ENCODE measurements at places on chromosomes 16 and 17. TPM values are rescaled to one million over a fixed set of nuclear protein-coding genes. Genes with fewer than 3 reads are reported as not detected.

Gene FOXJ1
- polyA plus RNA-seq: 15.5 TPM

DNA sequence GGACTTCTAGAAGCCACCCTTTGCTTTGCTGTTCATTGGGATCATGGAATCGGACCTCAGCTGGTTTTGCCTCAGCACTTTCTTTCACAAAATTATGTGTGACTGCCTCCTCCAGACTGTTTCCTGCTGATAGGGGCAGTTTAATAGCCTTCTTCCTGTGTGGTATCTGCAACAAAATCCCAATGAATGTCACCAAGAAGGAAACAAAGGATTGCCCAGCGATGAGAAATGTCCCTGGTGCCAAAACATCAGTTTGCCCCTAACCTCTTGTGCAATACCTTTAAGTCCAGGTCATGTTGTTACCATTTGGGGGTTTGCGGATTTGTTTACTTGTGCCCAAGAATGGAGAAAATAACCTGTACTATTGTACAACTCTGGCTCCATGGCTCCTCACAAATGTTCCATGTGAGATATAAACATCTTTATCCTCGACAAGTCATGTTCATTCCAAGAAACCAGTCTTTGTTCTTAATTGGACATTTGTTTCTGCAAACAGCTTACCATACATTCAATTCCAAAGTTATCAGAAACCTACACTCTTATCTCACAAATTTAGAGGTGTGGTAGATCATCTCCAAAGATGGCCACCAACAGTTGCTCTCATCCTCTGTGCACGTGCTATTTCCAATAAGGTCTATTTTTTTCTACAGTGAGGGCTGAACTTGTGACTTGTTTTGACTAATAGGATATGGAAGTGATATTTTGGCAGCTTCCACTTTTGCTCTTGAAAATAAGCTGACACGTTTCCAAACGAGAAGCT lies 14.8 kb downstream of the TAC4 start:
- no peak for DNase-seq

DNA sequence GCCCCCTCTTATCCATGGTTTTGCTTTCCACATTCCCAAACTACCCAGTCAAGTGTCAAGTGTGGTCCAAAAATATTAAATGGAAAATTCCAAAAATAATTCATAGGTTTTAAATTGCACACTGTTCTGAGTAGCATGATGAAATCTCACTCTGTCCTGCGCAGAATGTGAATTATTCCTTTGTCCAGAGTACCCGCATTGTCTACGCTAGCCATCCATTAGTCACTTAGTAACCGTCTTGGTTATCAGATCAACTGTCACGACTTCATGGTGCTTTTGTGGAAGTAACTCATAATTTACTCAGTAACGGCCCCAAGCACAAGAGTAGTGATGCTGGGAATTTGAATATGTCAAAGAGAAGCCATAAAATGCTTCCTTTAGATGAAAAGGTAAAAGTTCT lies 94.9 kb downstream of the SLC39A11 start:
- no peak for DNase-seq

- no peak for DNase-seq
Measured at GRCh38 chr16:48284772-48285409, 37.6 kb upstream of the ABCC11 start.

- DNase-seq: no peak
Measured at GRCh38 chr17:9258115-9259015, 237.1 kb downstream of the NTN1 start.

GRCh38 chr16:88341551-88342290 lies 41.0 kb upstream of the ZNF469 start:
- no peak for DNase-seq

GRCh38 chr16:1258906-1259759 lies 3.3 kb downstream of the TPSD1 start:
- DNase-seq: no peak

DNA sequence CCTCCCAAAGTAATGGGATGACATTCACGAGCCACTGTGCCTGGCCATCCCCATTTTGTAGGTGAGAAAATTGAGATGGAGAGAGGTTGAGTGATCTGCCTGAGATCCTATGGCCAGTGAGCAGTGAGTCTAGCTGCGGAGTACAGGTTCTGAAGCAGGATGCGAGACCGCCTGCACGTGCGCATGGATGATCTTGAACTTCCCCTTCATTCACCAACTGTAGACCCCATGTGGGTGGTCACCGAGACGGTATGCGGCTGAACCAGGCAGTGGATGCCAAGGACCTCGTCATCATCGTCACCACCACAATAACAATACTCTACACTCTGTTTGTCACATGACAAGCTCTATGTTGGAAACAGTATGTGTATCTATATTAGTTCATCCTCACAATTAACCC lies 6.2 kb upstream of the SPNS3 start:
- no peak for DNase-seq

- DNase-seq: no peak
Measured at GRCh38 chr17:44335564-44335963, 9.5 kb upstream of the GRN start.

DNA sequence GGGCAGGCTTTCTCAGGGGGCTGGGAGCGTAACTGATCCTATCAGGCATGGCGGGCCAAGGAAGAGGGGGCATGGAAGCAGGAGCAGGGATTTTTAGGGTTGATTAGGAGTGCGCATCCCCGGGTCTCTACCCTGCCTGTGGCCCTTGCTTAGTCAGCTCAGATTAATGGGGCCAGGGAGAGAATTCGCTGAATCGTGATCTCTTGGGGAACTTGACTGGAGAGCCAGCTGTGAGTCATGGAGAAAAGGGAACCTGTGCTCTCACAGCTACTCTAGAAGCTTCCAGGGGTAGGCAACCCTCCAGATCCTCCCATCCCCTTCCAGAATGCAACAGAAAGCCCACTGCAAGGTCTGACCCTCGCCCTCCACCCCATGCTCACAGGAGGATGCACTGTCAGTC lies 3.6 kb downstream of the FOXN1 start:
- no peak for DNase-seq

Gene FNDC8
- polyA plus RNA-seq: not detected

DNA sequence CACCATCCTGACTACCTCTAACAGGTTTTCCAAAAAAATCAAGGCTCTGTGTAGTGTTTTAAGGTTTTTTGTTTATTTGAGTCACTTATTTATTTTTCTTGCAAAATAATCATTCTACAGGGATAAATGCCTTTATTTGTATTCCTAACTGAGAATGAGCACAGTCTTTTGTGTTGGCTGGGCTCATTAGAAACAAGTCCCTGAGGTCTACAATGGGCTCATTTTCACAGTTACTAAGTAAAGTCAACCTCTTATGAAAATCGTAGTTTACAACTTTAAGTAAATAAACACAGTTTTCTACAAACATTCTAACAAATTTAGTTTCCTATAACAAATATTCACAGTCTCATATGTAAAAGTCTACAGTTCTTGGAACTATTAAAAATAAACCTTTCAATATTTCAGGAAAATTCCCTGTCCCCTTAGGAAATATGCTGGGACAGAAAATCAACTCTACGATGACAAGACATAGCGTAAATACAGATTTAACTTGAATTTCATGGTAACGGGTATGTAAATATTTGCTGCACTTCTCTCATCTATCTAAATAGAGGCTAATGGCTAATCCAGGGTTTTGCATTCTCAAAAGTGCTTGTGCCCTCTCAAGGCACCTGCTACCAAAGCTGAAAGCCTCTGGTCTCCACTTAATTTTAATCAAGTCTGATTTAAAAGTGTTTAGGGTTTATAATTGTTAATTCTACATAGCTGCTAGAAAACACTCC lies 31.5 kb upstream of the CDH5 start:
- DNase-seq: no peak

- DNase-seq: no peak
Measured at GRCh38 chr17:50289991-50290702, 15.9 kb downstream of the TMEM92 start.

- no peak for DNase-seq
Measured at GRCh38 chr17:67606896-67607604, 110.7 kb upstream of the NOL11 start.

- no peak for DNase-seq
Measured at GRCh38 chr16:23476289-23476688, 23.3 kb upstream of the COG7 start.

Gene GINS3
- polyA plus RNA-seq: 15.0 TPM

Gene DDX19B
- polyA plus RNA-seq: 38.8 TPM

- DNase-seq: no peak
Measured at GRCh38 chr16:49773534-49774475, 82.1 kb downstream of the ZNF423 start.

DNA sequence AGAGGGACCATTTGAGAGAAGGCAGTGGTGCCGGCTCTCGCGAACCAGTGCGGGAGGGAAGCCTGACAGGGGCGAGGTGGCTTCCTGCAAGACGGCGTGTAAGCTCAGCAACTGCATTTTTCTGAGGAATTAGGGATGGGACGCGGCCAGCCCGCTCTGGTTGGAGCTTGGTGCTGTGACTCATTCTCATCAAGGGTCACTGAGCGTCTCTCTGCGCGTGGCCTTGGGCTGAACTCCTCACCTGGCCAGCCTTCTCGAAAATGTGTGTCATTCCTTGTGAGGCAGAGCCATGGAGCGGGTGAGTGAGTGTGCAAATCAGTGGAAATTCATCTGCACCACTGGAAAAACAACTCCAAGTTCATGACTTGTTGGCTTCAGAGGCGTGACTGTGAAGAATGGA lies 52.8 kb downstream of the NTN1 start:
- DNase-seq: no peak

- no peak for DNase-seq
Measured at GRCh38 chr17:50961282-50962220, 95.4 kb upstream of the TOB1 start.

DNA sequence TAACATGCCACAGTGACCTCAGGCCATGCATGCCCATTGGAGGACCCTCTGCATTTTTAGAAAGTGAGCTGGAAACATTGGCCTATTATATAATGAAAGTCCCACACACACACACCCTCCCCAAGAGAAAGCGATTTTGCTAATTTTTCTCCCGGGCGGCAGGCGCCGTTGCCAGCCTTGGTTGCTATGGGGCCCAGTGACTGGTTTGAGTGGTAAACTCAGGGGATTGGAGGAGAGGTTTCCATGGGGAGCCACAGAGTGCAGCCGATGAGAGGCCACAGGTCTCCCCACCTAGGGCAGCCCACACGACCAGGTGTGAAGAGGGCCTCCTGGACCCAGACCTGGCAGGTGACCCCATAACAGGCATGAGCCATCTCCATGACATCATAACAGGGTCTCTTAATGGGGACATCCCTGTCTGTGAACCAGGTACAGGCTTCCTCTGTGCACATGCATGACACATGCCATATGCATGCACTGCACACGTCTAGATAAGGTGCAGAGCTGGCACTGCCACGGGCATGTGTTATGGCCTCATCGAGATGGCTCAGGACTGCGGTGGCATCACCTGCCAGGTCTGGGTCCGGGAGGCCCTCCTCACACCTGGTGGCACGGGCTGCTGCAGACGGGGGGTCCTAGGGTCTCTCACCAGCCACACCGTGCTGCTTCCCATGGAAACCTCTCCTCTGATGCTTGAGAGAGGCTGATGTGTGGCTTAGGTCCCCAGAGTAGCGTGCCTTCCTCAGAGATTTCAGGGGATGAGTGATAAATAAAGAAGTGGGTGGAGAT lies 144.1 kb downstream of the RBFOX3 start:
- DNase-seq: no peak

Gene FBXW10
- polyA plus RNA-seq: 1.0 TPM

- no peak for DNase-seq
Measured at GRCh38 chr17:76083536-76084182, 4.7 kb downstream of the ZACN start.

DNA sequence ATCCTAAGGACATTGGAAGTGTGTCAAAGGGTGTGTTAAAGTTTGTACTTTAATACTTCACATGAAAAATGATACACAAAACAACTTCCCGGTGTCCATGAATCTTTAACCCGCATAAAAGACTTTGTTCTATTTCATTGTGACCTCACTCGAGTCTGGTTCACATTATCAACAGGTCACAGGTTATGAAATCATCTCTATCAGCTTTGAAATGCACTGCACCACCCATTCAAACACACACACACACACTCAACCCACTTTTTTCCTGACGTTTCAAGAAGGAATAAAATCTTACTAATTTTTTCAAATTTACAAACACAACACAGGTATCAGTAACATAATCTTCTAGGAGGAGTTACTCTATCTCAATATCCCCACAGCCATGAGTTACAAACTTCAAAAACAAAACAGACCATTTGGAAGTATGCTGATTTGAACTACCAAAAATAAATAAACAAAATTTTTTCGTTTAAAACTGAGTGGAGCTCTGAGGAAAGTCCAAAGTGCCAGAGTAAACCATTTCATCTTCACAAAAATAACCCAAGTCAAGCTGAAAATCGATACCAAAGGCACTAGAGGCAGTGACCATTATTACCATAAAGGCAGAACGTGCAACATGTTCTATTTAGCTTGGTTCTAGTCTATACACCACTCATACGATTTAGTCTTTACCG lies 2.7 kb downstream of the ACOX1 start:
- no peak for DNase-seq

Gene ALOX12
- 2.4 TPM for polyA plus RNA-seq

Gene ARMC7
- polyA plus RNA-seq: 14.0 TPM

GRCh38 chr16:373848-374615 lies 3.7 kb upstream of the MRPL28 start:
- no peak for DNase-seq

Gene PRSS53
- polyA plus RNA-seq: 1.3 TPM

DNA sequence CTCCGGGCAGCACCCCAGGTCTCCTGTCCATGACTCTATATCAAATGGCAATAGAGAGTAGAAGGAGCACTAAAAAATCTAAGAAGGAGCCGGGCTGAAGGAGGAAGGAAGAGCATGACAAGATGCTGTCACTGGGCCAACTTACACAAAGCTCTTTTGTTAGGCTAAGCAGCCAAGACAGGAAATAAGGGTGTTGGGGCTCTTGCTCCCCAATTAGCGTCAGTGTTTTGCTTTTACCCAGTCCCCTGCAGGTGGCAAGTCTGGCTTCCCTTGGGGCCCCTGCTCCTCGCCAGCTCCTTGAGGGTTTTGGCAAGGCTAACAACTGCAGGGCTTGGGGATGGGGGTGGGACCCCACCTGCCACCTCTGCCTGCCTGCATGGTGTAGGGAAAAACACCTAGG lies 120.5 kb downstream of the CCT6B start:
- DNase-seq: no peak

Gene TBC1D3B
- polyA plus RNA-seq: 16.2 TPM

- DNase-seq: no peak
Measured at GRCh38 chr17:75295201-75296158, 6.2 kb upstream of the SLC25A19 start.

Gene TMEM107
- 26.9 TPM for polyA plus RNA-seq

DNA sequence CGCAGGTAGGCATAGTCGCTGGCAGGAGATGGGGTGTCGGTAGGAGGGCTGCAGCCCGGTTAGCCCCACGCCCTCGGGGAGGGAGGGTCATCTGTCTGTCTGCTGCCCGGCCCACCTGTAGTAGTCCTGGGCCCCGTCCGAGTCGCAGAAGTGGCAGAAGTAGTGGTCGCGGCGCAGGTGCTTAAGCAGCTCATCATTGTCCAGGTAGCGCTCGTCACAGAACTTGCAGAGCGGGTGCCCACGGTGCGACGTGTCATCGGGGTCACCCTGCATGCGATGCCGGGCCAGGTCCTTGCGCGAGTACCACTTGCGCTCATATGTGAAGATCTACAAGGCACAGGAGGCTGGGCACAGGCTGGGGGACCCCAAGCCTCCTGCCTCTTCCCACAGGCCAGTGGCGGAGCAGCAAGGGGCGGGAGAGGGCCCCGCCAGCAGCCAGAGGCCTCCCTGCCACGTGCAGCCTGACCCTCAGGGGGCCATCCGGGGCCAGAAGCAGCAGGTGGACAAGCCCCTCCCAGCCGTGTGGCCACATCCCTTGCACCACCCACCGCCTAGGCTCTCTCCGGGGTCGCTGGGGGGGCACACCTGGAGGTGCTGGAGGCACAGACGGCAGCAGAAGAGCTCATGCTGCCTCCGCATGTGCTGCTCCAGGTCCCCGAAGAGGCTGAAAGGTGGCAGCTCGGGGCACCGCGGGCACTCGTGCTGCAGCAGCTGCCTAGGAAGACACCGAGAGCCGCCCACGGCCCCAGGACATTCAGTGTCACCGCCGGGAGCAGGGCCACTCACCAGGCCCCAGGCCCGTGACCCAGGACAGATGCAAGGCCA lies 7.0 kb downstream of the ZNF598 start:
- DNase-seq: no peak

All from left kidney (tissue), 8 donors.